Naive thymus-derived CD8-positive, alpha-beta T cell (primary cell): ENCODE measurements at places on chromosomes 5 and 9.

GRCh38 chr5:14105718-14106410 is 37.3 kb upstream of the TRIO start:
- DNase-seq, result no peak

DNA sequence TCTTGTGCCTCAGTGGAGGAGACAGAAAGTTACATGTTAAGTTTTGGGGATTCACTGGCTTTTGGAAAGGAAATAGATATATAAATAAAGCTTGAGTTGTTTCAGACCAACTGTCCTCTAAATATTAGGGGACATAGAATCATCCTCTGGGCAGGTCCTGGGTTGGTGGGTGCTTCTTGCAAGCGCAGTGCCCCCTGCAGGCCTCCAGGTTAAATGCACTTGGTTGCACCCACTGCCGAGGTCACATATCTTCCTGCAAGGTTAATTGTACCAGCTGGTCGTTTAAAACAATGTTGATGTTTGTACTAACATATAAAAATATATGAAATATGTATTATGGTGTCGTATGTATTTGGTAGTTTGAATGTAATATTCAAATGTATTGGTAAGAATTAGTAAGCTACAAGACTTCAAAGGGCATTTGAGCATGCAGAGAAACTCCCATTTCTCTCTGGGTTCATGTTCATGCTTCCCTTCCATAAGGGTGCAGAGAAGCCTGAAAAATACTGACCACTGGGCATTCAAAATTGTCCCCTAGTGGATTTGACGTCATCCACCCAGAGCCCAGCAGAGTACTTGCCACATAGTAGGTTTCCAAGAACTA is 87.0 kb downstream of the ZNF618 start:
- DNase-seq, result no peak

DNA sequence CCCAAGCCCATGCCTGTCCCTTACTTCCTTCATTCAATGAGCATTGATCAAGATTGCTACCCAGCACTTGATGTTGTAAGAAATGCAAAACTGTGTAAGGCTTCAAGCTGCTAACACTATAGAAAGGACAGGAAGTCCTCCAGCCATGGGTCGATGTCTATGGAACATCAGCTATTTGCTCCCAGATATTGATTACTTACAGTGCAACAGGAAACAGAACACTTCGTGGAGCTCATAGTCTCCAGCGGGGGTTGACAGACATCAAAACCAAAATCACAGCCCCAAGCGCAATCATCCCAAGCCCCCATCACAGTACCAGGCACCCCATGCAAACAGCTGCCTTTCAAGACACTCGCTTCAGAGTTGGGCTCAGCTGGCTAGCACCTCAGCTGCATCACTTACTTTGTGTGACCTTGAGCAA is 26.8 kb upstream of the DUSP1 start:
- DNase-seq, result no peak

GRCh38 chr9:130824643-130825350 is 10.3 kb upstream of the ABL1 start:
- no peak for DNase-seq

DNA sequence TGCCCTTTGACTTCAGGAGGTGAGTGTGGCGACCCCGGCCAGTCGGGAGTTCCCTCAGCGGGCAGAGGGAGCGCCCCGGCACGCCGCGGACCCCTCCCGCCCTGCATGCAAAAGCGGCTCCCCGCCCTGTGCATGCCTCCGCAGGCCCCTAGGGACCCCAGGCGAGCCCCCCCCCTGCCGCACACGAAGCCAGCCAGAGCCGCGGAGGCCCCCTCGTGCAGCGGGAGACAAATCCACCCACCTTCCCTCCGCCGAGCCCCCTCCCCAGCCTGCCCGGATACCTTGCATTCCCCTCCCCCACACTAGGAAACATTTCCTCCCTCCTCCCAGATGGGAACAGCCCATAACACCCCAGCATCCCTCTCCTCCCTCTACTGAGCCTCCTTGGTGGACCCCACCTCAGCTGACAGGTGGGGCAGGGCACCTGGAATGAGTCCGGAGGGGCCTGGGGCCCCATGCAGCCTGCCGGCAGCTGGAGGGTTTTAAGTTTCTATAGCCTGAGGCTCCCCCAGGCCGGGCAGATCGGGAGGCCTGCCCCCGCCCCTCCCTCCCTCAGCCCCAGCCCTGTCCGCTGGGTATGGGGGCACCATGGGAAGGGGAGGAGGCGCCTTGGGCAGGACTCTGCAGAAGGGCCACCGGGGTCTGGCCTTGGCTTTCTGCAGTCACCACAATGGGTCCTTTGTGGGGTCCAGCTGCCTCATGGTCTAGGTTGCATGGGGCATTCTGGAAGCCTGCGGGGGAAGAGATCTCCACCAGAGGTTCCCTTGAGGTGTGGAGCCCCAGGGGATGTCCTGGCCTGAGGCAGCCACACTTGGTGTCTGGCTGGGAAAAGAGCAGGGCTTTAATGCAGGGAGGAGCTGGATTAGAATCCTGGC is 601 bp downstream of the ERGIC1 start:
- no peak for DNase-seq
